ENCODE measurements at places on chromosomes 7 and 10. TPM values are rescaled to one million over a fixed set of nuclear protein-coding genes. Genes with fewer than 3 reads are reported as not detected.

SFTPA2 gene
- not detected for total RNA-seq

SLC39A12 gene
- not detected for total RNA-seq

HTR5A gene
- total RNA-seq = not detected

FOXI2 gene
- not detected for total RNA-seq

ITPRID1 gene
- total RNA-seq = not detected

Data from dermis lymphatic vessel endothelial cell (primary cell).